SHP77 treated with DMSO at 0.1 percent for 48 hours (cell line): ENCODE measurements at places on chromosomes 6 and 20.

DNA sequence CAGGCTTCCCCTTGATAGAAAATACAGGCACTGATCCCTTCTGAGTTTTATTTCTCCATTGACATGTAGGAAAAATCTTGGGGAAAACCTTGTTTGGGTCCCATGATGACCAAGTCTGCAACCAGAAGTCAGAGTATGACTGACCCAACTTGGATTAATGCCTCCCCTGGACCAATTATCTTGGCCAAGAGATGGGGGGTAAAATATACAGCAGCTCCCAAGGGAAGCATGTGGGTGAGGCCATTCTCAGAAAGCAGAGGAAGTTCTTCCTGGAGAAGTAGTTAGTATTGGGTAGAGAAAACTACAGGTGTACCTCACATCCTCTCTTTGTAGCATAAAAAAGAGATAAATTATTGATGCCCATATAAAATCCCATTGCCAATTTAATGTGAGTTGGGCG, 285.2 kb upstream of the PLCB4 start:
- no peak for DNase-seq

- DNase-seq: no peak
These were observed 62.7 kb upstream of the SULF2 start for GRCh38 chr20:47847884-47848485.

DNA sequence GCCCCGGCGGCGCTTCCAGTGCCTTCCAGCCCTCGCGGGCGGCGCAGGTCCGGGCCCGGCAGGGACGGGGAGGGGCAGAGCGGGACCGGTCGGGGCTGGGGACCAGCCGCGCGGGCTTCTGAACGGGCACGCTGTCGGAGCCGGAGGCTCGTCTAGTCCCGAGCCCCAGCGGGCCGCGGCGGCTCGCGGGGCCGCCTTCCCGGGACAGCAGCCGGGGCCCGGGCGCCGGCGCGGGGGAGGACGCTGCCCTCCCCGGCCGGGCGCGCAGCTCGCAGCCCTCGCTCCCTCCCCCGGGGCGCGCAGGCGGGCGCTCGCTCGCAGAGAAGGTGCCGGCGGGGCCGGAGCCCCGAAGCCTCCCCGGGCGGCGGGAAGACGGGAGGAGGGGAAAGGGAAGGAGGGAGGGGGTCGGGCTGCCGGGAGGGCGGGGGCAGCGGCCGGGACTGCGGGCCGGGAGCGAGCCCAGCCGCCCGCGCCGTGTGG, 696 bp upstream of the SIRPA start:
- no peak for DNase-seq

GRCh38 chr20:41861772-41862422, 243.7 kb upstream of the CHD6 start:
- no peak for DNase-seq

GRCh38 chr20:50554694-50555579, 44.8 kb downstream of the PTPN1 start:
- DNase-seq: no peak

DNA sequence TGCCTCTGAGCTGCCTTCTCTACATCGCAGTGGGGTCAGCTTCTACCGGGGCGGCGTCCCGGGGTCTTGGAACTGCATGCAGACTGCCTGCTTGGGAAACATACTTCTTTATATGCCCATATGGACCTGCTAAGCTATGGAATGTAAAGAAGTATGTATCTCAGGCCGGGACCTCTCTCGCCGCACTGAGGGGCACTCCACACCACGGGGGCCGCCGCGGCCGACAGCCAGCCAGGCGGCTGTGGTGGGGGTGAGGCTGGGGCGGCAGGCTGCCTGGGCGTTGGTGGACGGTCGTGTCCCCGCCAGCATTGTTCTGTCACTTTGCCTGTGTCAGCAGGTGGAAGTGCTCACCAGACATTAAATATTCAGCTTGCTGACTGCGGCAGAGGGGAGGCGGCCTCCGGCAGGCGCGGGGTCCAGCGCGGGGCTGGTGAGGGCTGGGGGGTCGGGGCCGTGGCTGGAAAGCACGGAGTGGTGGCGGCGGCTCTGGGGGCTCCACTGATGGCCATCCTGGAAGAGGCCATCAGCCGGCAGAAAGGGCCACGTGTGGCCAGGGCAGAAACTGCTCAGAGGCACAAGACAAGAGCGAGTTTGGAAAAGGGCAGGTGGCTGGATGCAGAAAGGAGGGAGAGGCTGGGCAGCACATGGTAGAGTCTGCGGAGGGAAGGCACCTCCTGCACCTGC, 78.6 kb upstream of the GATA5 start:
- no peak for DNase-seq

GRCh38 chr20:24485981-24486380, 16.6 kb downstream of the SYNDIG1 start:
- no peak for DNase-seq

DNA sequence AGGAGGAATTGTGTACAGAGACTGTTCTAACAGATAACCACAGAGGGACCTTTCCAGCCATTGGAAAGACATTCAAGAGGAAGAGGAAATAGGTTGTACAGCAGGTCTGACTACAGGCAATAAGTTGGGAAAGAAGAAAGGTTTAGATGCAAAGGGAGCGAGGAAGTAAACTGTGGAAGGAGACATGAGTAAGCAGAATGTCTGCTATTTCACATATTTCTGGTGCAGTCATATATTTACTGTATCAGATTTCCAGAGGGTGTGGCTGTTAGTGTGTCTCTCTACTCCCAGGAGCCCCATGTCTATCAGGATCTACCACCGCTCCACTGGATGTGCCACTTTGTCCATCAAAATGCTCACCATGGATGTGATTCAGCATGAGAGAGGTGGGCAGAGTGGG, 25.9 kb downstream of the MRS2 start:
- no peak for DNase-seq

- no peak for DNase-seq
These were observed 83.2 kb upstream of the B3GAT2 start for GRCh38 chr6:71040043-71040442.

DNA sequence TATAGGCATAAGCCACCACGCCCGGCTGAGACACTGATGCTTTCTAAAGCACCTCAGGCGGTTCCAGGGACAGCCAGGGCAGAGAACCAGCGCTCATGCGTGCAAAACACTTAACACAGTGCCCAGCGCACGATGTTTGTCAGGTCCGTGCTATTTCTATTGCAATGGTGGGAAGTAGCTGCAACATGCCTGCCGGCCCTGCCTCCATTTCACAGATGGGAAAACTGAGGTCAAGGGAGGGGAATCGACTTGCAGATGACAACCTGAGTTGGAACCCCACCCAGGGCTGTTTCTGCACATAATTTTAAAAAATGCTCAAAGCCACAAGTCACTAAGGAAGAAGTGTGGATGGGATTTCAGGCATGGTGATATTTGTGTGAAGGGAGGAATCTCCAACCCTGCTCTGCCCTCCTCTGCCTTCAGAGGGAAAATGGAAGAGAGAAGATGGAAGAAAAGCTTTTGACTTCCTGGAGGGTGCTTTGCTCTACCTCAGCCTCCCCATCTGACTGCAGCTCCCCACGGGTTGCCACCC, 39.9 kb downstream of the KIAA1755 start:
- DNase-seq: no peak

DNA sequence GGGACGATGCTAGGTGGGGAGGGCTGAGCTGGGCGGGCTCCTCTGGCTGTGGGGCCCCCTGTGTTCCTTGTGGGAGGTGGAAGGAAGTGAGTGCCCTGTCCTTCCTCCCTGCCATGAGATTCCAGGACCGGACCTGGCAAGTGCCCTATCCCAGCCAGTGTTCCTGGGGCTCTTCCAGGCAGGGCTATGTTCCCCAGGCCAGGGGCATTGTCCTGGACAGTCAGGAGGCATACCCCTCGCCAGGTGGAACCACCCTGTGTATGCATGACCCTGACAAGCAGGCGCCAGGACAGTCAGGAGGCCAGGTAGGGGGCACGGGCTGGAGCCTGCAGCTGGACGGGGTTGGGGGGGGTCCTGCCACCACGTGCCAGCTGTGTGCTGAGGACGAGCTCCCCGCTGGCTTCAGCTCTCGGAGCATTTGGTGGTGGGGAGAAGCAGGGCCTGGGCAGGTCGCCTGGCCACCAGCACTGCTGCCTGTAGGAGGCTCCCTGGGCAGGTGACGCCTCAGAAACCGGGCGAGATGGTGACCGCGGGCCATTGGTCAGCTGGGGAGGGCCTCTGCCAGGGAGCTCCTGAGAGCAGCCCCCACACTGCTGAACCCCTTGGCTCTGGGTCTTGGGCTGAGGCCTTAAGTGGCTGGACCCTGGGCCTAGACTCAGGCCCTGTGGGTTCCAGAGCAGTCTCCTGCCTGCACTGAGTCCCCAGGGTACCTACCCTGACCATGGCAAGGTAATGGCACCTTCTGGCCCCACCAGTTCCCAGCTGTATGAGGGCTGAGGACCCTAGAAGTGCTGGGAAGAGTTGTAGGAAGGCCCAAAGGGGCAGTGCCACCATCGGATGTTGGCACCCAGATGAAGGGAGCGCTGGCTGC, 694 bp downstream of the SLC17A9 start:
- no peak for DNase-seq

DNA sequence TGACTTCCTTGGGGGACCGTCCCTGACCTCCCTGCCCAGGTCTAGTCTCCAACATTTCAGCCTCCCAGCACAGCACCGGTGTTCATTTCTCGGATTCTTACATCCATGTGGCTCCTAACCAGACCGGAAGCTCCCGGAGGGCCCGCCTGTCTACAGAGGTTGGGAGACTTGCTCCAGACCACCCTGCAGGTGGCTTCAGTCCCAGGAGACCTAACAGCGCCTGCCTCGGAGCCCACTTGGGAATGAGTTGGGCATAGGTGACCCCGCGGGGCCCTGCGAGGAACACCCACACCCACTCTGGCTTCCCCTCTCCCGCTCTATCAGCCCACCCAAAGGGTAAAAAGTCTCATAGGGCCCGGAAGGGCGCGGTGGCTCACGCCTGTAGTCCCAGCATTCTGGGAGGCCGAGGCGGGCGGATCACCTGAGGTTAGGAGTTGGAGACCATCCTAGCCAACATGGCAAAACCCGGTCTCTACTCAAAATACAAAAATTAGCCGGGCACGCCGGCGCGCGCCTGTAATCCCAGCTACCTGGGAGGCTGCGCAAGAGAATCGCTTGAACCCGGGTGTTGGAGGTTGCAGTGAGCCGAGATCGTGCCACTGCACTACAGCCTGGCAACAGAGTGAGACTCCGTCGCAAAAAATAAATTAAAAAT, 5.4 kb downstream of the DPPA5 start:
- DNase-seq: no peak

- no peak for DNase-seq
These were observed 1192.4 kb upstream of the CITED2 start for GRCh38 chr6:140566781-140567277.

GRCh38 chr20:45933266-45934045, 1.0 kb upstream of the PCIF1 start:
- DNase-seq: peak; percentile 81

GRCh38 chr6:76250666-76251065, 178.2 kb upstream of the IMPG1 start:
- no peak for DNase-seq

GRCh38 chr6:21504790-21505189, 88.8 kb upstream of the SOX4 start:
- DNase-seq: no peak

GRCh38 chr6:33427585-33428223, 7.8 kb downstream of the SYNGAP1 start:
- DNase-seq: no peak

GRCh38 chr6:82869493-82869892, 196.1 kb downstream of the UBE3D start:
- DNase-seq: no peak

- DNase-seq: no peak
These were observed 81.4 kb downstream of the LIN28B start for GRCh38 chr6:105038259-105038658.

DNA sequence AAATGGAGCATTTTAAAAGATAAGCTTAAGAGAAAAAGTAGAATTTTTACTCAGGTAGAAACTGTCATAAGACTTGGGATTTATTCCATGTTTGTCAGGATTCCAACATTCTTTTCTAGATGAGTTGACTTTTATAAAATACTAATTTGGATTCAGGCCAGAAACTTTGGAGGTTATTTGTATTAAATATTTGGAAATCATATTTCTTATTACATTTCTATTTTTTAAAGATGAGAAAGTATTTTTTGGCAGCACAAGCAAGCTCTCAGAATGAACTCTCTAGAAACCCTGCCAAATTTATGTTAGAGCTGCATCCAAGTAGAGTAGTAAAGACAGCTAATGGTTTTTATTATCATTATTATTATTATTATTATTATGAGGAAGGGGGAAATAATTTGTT, 1014.9 kb upstream of the GJE1 start:
- DNase-seq: no peak

DNA sequence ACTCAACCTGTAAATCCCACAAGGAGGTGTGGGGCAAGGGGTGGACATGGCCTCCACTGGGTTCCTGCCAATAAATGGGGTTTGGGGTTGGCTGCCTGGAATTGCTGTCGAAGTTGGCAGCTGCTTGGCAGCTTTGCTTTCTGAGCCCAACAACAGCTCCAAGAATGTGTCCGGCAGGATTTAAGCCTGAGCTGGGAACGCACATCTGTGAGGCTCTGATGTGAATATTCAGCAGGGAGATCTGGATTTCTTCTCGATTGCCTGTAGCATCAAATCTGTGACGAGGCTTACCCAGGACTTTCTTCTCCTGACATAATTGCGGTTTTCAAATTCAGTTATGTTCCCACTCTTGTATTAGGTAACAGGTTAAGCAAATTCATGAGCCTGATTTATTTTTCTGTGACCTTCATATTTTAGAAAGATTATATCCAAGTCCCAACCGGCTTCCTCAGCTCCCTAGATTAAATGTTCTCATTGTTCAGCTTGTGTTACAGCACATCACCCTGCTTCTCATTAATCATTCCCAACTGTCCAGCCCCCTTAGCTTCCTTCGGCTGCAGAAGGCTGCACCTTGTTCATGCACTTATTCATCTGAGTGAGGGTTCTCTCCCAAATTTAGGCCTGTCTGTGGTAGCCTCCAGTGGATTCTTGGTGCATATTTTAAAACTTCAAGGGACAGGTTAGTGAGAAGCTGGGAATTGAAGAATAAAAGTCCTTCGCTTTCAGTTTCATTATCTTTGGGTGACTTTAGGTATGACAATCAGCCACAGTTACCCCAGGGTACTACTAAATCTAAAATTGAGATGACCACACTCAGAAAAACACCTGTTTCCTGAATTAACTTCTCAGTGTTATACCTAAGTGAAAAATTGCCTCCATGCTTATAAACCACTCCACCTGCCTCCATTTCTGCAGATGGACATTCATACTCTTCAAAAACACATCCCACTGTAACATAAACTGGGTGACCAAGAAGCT, 310.0 kb downstream of the ESR1 start:
- no peak for DNase-seq

- DNase-seq: no peak
These were observed 151.5 kb downstream of the BTBD3 start for GRCh38 chr20:12069181-12069580.

GRCh38 chr6:151069641-151070040, 170.1 kb upstream of the AKAP12 start:
- no peak for DNase-seq

- no peak for DNase-seq
These were observed 83.3 kb downstream of the OPRM1 start for GRCh38 chr6:154122195-154122925.

- DNase-seq: no peak
These were observed 65.9 kb downstream of the VEGFA start for GRCh38 chr6:43835872-43836419.

DNA sequence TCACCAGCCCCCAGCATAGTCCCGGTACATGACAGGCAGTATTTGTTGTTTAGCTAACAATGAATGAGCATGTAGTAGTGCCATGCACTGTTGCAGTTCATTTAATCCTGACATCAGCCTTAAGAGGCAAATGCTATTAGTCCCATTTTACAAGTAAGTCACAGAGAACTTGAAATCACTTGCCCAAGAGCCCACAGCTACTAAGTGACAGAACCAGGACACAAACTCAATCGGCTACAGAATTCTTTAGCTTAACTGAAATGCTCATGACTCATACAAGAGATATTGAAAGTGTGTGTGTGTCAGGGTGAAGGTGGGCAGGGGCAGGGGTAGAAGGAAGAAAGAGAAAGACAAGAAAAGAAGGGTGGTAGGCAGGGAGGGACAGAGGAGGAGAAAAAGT, 52.7 kb downstream of the UNC5CL start:
- DNase-seq: no peak
